Mucosa of descending colon (tissue), 3 donors: ENCODE measurements at places on chromosomes 2 and 18.

DNA sequence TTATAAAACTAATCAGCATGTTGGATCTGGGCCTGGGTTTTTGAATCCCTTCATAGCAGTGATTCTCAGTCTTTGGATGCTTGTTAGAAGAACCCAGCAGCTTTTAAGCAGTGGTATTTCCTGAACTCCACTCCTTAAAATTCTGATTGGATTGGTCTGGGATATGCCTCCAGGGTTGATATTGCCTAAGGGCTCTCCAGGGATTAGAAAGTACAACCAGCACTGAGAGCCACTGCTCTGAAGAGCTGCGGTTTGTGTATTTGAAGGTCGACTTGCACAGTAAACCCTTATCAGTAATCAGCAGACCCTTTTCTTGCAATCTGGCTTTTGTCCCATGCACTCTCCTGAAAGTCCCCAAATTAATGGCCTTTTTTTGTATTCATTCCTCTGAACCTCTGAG, 17.0 kb upstream of the RBMS1 start:
- DNase-seq: no peak

DNA sequence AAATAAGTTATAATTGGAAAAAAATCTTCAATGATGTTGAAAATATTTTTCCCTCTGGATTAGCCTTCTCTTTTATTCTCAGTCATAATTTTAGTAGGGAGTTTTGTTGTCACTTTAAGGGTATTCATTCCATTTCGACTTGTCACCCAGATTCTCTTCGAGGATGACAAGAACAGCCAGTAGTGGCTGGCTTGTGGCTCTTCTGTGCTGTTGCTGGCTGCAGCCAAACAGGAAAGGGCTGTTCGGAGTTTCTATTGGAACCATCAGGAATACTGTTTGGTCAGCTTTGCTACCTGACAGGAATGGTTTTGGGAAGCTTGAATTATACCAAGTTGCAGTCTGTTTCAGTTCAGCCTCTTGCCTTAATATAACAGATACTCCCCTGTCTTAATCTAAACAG, 41.6 kb downstream of the MGAT5 start:
- no peak for DNase-seq

GRCh38 chr2:95115418-95115817, 6.2 kb downstream of the MRPS5 start:
- DNase-seq: peak; percentile 59

DNA sequence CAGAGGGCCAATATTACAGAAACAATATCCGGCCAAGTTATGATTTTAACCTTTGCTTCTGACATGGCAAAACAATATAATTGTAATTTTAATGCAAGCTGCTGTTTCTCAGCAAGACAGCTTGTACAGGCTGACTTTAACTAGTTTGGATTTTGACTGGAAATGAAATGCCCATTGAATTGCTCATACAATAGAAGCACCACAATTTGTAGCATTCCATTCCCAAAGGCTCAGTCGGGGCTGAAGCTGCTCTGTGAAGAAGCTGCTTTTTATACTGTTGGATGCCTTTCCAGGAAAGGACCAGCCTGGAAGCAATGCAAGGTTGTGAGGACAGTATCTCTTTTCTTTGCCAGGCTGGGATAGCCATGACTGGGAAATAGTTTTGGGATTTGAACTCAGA, 677.0 kb upstream of the FANCL start:
- DNase-seq: no peak

DNA sequence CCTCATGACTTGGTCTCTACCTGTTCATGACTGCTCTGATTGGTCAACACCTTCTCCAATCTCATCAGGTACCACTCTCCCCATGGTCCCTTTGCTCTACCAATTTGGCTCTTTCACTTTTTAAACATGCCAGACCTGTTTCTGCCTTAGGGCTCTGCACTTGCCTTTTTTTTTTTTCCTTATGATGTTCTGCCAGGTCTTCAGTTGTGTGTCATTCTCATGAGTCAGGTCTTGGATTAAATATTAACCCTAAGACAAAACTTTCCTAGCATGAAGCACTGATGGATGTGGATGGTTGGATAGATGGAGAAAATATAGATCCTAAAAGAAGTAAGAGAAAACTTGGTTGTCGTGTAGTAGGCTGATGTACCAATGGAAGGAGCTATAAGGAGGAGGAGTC, 219.3 kb downstream of the TTC32 start:
- no peak for DNase-seq

- no peak for DNase-seq
Measured at GRCh38 chr2:222751238-222751637, 79.8 kb downstream of the MOGAT1 start.
